ENCODE measurements at places on chromosomes 5 and 9.

- no peak for DNase-seq
Observed at GRCh38 chr5:108728566-108729241, 19.0 kb upstream of the FER start.

DNA sequence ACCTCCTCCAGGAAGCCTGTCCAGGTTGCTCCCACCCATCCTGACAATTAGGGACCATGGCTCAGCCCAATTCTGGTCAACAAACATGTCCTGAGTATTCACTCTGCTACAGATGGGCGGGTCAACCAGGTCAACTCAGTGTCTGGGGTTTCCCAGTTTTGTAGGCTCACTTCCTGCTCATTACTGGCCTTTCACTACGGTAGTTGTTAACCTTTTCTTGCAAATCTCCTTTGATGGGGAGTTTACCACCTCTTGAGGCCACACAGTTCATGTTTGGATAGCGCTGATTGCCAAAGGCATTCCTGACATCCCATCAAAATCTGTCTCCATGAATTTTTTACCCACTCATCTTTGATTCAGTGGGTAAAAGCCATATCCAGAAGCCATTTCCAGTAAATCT, 13.8 kb downstream of the TMEM8B start:
- DNase-seq: no peak

DNA sequence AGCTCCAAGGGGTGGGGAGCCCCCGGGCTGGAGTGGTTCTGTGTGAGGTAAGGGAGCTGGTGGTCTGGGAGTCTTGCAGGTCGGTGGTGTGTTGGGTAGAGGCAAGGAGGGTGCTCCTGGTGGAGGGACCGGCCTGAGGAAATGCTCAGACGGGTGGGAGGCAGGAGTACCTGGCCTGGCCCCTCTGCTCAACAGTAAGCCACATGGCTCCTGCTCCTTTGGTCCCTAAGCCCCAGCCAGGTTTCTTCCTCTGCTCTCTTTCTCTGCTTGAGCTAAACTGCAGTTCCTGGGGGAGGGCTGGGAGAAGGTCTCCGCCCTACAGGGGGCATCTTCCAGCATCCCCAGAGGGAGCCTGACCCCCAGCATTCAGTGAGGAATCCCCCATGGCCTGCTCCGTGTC, 17.2 kb downstream of the TSPAN17 start:
- DNase-seq: no peak

GRCh38 chr9:117528225-117528624, 113.4 kb upstream of the ASTN2 start:
- no peak for DNase-seq

DNA sequence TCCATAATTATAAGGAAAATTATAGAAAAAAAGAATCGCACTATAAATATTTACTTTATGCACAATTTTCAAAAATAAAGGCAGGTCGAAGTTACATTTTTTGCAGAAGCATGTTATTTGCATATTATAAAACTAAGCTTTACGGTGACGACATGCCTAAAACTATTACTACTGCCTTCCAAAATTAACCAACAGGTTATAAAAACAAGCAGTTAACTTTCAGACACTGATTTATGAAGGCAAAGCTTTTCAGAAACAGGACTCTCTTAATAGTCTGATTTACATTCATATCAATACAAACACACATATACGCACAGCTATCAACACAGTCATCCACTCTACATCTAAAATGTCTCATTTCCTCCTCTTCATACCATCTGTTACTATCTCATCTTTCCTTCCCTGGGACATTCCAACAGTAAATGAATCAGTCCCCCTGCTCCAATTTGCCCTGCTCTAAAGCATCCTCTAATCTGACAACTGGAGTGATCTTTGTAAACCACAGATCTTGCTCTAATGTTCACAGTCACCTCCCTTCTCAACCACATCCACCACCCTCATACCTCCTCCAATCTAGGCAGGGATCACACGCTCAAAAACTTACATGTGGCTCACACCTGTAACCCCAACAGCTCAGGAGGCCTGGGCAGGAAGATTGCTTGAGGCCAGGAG, 21.6 kb downstream of the FBXW11 start:
- no peak for DNase-seq

- no peak for DNase-seq
Observed at GRCh38 chr9:2424619-2425033, 197.0 kb upstream of the VLDLR start.

- DNase-seq: no peak
Observed at GRCh38 chr5:123813937-123814624, 302.1 kb downstream of the CSNK1G3 start.

DNA sequence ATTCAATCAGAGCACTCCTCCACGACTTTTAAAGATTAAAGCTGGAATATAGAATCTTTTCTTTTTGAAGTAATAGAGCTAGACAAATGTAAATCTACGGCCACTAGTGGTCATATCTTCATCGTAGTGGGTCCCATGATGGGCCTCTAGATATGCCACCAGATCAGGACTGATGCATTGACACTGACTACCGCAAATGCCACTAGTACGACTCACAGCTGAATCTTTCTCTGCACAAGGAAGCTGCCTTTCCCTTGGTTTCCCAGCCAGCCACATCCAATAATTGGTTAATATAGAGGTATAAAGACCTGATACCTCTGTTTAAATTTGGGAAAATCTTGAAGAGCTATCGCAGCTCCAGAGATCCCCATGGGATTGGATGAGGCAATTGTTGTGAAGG, 37.8 kb upstream of the ADRB2 start:
- DNase-seq: no peak

- DNase-seq: no peak
Observed at GRCh38 chr5:34895641-34896419, 19.5 kb downstream of the RAD1 start.

GRCh38 chr5:55415071-55415470, 107.3 kb downstream of the MTREX start:
- no peak for DNase-seq

- DNase-seq: no peak
Observed at GRCh38 chr5:17259630-17260257, 42.3 kb downstream of the BASP1 start.

- DNase-seq: no peak
Observed at GRCh38 chr5:150263801-150264621, 25.6 kb downstream of the CAMK2A start.

DNA sequence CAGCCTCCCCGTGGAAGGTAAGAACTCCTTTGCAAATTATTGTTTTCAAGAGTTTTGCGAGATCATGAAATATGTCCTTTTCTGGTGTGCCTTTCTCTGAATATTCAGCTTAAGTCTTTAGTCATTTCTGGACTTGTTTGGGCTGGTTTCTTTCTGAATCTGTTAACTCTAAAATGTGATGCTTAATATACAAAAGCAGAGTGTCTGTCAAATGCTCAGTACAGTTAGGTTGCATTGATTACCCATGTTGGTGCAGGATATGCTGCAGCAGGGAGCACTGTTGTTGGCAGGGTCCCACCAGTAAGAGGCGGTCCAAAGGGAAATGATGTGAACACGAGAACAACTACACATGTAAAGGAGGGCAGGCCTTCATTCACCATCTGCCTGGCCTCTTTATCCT, 47.7 kb downstream of the SPTAN1 start:
- DNase-seq: no peak

DNA sequence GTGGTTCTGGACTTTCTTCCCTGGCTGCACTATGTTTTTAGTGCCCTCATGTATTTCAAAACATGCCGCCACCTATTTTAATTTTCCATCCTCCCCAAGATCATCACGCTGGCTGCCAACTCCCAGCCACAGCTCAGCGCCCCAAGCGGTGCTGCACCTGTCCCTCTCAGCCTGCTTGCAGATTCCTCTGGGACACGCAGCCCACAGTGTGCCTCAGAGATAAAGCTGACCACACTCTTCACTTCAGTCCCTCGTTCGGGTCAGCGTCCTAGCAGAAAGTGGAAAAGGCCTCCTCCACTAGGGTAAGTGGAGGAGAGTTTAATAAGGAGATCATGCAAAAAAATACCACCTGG, 56.2 kb upstream of the CKS2 start:
- DNase-seq: no peak

DNA sequence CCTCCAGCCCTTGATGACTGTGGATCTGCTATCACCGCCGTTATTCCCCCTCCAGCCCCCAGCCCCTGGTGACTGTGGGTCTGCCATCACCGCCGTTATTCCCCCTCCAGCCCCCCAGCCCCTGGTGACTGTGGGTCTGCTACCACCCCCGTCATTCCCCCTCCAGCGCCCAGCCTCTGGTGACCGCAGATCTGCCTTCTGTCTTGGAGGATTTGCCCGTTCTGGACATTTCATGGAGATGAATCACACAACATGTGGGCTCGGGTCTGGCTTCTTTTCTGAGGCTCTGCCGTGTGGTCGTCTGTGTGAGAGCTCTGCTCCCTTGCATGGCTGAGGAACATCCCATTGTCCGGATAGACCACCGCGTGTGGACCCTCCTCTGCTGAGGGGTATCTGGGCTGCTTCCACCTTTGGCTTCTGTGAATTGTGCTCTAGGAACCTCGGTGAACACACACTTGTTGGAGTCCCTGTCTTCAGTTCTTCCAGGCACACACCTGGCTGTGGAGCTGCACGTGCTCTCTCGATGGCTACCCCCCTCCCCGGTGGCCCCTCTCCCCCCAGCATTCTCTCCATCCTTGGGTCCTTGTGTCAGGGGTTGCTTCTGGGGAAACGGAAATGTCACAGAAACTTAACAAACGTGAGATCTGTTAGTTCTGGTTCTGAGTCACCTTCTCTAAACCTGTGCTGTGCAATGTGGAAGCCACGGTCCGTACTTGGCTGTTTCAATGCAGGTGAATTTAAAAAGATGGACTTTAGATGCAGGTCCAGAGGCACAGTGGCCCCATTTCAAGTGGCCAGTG, 105.3 kb upstream of the COL5A1 start:
- peak; percentile 67 for DNase-seq

DNA sequence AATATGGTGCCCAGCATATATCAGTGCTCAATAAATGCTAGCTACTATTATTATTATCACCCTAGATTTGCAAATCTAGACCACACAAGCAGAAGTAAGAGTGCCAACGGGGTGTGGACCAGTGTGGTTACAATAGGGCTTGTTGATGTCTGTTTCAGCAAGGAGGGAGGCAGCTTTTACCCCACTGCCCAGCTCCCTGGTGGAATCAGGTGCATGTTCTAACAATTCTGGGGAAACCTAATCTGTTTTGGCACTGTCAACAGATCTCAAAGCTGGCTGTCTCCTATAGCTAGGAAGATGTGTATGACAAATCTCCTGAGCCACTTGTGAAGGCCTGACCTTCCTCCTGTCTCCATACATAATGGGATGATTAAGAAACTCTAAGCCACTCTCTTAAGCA, 5.7 kb downstream of the TGFBI start:
- DNase-seq: peak; percentile 20

GRCh38 chr9:73529666-73530065, 378.0 kb downstream of the ANXA1 start:
- no peak for DNase-seq

GRCh38 chr5:119131530-119132304, 60.8 kb downstream of the DMXL1 start:
- no peak for DNase-seq
